ENCODE measurements at places on chromosomes 3 and 15. TPM values are rescaled to one million over a fixed set of nuclear protein-coding genes. Genes with fewer than 3 reads are reported as not detected.

Gene DCLK3
- not detected for total RNA-seq

DNA sequence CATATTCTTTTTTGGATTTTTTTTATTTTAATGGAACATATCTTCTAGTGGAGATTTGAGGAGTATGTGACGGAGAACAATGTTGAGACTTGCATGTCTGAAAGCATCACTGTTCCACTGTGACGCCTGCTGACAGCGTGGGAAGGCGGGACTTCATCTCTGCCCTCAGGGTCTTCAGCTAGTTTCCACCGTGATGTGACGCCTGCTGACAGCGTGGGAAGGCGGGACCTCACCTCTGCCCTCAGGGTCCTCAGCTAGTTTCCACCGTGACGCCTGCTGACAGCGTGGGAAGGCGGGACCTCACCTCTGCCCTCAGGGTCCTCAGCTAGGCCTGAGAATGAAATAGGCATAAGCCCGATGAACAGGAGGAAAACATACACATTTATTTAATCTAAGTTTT, 70.7 kb downstream of the LMLN start:
- no peak for DNase-seq

- DNase-seq = no peak
Observed at GRCh38 chr15:60681353-60681752, 202.4 kb upstream of the ICE2 start.

DNA sequence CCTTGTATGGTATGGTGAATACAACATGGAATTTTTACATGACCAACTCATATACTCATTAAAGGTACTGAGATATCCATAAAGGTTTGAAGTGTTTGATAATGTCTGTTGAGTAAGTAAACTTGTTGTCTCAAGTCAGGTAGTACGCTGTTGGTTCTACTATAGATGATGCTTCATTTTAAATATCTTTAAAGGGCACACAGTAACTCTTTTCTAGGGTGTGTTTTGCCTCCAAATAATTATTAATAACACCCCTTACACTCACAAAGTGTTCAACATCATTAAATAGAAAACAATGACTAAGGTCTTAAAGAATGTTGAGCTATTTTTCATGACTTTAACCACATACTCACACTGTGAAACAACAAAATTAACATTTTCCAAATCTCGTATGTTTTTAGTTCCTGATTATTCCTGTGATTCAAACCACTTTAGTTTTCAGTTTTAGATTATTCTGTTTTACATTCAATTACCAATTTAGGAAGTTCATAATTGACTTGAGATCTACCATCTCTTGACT, 220.0 kb upstream of the NANOGP8 start:
- DNase-seq = no peak

DNA sequence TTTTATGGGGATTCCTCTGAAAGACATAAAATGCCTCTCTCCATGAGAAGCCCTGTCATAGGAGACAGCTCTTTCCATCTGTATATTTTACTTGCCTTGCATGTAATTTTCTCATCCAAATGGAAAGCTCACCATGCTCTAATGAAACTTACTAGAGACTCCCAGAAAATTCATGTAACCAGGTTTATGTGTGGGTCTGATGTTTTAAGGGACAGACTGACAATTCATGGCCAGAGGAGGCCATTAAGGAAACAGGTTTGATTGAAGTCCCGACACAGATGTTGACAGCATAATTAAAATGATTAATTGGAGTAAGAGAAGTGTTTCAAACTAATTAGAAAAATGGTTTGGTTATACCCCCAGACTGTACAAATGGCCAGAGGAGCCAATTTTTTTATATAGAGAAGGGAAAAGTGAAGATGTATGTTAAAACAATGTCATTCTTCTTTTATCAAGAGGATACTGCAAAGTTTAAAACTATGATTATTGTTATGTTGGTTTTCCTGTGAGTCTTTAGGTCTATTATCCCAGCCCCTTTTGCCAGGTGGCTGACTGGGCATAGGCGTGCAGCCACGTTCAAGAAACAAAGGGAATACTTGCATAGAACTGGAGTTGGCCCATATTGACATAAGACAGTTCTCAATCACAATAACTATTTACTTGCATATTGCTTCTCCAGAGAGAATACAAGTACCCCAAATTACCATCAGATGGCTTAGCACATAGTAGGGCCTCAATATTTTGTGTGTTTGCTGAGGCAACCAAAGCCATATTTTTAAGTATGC, 64.8 kb downstream of the RBMS3 start:
- DNase-seq = no peak

DNA sequence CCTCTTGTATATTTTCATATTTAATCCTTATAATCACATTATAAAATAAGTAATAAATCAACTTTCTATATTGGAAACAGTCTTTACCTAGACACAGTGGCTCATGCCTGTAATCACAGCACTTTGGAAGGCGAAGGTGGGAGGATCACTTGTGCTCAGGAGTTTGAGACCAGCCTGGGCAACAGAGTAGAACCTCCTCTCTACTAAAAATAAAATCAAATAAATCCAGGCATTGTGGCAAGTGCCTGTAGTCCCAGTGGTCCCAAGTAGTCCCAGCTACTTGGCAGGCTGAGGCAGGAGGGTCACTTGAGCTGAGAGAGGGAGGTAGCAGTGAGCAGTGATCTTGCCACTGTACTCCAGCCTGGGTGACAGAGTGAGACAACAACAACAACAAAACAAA, 975.1 kb downstream of the ROBO1 start:
- DNase-seq = no peak

GRCh38 chr3:54033761-54034160, 88.6 kb upstream of the CACNA2D3 start:
- peak; percentile 93 for DNase-seq

- DNase-seq = no peak
Observed at GRCh38 chr3:40339871-40340270, 30.4 kb downstream of the EIF1B start.

Gene COL6A5
- not detected for total RNA-seq

- no peak for DNase-seq
Observed at GRCh38 chr3:37475435-37475834, 301.1 kb upstream of the LRRFIP2 start.

DNA sequence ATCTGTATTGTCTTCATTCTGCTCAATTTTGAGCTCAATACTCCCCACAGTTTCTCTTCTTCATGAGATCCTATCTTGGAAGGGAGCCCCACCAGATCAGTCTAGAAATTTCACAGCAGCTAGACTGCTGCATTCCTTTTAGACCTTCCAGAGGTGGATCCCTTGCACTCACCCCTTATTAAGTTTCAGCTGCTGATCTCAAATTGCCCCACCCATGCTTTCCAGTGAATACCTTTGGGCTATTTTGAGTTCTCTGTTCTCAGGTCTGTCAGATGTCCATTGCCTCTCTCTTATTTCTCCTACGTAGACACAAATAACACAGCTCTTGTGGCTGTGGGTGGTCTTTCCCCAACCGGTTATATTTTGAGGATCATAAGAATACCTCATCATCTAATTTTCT, 60.8 kb downstream of the GPR156 start:
- no peak for DNase-seq

DNA sequence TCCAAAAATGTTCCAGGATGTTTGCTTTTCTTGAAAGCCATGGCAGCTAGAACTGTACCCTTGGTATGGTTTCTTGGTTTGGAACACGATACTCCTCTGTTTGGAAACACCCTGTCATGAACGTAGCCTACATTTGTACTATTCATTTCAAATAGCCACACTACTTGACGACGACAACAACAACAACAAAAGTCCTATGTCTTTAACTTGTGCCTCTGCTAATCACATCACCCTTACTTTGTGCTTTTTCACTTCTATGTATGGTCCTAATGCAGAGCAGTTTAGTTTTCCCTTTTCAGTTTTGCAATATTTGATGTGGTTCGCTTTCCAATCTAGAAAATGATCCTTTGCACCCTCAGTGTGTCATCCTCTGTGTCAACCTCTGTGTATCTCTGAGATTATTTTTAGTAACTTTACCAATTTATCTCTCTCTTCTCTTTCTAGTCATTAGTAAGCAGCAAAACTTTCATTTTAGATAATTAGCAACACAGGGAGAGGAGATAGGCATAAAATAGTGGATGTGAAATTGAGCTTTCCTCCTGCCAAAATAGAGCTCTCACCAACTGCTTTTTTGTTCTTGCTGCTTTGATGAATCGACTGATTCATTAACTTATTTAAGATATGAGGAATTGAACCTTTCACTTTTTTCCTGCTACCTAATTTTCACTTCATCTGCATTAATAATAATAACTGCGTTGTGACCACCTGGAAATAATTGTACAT, 44.1 kb upstream of the TP63 start:
- peak; percentile 23 for DNase-seq

DNA sequence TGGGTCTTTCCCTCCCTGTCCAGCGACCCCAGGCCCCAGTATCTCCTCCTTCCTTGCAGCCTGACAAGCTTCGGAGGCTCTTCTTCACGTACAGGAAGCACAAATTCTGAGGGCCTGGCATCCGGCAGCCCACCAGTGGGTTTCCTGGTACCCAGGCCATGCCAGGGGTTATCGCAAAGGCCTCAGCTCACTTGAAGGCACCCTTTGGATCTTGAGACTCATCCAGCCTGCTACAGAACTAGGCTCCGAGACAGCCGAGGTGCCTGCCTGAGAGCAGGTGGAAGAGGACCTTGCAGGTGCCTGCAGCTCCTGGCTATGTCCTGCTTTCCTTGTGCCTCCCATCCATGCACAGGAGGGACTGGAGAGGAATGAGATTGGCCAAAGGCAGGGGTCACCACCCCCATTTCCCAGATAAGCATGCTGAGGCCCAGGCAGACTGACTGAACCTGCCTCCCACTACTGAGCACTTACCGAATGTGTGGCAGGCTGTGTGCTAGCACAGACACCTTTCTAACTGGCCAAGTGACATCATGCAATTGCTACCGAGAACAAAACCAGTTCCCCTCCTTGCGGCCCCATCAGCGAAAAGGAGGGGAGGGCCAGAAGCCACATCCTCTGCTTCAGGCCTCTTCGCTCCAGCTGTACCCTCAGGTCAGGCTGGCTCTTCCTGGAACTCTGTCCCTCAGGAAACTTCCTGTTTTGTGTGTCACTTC, 11.2 kb downstream of the SH2D7 start:
- no peak for DNase-seq

Gene GBE1
- 124 TPM for total RNA-seq

GRCh38 chr3:93981649-93982048, 1.7 kb downstream of the ARL13B start:
- no peak for DNase-seq

DNA sequence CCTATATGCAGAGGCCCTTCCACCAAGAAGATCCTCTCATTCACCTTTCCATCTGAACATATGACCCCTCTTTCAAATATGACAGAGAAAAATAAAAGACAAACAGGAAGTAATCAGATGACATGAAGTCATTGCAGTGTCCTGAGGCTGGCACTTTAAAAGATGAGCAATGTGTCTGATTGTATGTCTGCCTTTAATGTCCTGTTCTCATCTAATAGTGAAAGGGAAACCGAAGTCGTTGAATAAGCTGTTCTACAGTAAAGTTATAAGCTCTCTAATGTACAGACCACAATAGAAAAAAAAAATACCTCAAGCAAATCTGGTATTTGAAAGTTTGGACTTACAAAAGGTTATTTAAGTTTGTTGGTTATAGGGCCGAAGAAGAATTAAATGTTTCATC, 243.0 kb downstream of the CLSTN2 start:
- DNase-seq = no peak

GRCh38 chr3:48276911-48277641, 36.2 kb downstream of the ZNF589 start:
- DNase-seq = no peak

Gene ZKSCAN7
- 5.8 TPM for total RNA-seq

Gene GABRB3
- total RNA-seq = not detected

- no peak for DNase-seq
Observed at GRCh38 chr3:132456136-132456535, 38.8 kb downstream of the DNAJC13 start.

GRCh38 chr15:35546511-35547381, 781 bp upstream of the DPH6 start:
- no peak for DNase-seq

DNA sequence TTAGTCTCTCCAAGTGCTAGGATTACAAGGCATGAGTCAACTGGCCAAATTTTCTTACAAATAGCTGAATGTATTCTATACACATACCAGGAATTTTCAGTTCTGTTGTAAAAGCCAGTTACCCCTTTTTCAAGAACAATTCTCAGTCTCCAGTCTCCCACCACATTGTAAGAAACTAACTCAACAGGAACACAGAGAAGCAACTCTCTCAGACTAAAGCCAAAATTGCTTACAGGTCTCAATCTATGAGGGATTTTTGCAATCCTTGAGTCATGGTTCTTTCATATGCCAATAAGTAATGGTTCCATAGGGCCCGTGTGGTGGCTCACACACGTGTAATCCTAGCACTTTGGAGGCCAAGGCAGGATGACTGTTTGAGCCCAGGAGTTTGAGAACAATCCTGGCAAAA, 8.5 kb downstream of the IP6K2 start:
- no peak for DNase-seq

DNA sequence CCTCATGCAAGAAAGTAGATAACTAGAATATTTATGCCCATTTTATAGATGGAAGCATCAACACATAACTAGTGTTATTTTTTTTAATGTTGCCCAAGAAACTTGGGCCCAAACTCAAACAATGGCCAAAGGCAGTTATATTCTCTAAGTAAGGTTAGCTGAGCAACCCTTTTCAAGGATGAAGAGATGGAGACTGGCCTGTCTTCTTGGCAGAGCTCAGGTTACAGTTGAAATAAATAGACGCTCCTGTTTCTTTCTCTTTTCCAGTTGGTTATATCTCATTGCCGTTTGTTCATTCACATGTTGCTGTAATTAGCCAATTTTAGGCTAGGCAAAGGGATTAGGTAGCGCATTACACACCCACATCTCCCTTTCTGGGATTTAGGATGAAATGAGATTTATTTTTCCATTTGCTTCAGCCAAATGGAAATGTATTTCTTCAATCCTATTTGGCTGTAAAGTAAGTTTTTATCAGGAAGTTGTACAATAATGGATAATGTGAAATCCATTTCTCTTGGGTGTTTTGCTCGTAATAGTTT, 93.2 kb downstream of the CMSS1 start:
- no peak for DNase-seq

GRCh38 chr3:153158961-153159735, 2.9 kb upstream of the RAP2B start:
- DNase-seq = no peak

DNA sequence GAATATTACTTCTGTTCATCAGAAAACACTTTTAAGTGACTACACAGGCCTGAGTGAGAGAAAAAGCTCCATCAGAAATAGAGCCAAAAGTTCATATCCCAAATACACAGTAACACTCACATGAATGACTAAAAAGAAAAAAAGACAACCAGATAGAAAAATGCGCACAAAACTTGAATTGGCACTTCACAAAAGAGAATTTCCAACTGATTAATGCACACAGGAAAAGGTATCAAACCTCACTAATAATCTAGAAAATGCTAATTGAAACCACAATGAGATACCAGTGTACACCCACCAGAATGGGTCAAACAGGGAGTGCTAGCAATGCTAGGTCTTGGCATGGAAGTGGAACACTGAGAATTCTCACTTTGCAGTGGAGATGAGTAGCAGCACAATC, 78.6 kb downstream of the HERC2 start:
- DNase-seq = no peak

Gene CLDN18
- total RNA-seq = not detected
